ENCODE measurements at places on chromosomes 5 and 9.

GRCh38 chr5:84218546-84218945, 166.1 kb downstream of the EDIL3 start:
- DNase-seq: no peak

GRCh38 chr5:158837908-158838307, 261.8 kb downstream of the EBF1 start:
- no peak for DNase-seq

DNA sequence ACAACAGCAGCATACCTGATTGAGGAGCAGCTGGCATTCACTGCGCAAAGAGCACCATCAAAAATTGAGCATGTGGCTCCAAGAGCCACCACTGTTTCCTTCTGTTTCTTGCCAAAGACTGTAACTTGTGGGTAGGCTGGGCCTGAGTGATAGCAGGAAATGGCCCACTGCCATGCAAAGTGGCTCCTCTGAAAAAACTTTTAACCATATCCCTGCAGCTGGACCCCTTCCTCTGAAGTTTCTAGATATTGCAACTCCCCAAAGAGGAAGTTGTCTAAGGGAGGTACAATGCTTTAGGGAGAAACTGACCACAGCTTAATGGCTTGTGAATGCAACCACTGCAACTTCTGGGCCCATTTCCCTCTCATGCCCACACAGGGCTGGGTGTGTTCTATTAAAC, 355.4 kb upstream of the PDE4D start:
- no peak for DNase-seq

GRCh38 chr9:107548298-107549142, 59.0 kb upstream of the KLF4 start:
- DNase-seq: no peak
